ENCODE measurements at places on chromosomes 13 and 19.
A peak's percentile ranks its signal among the peaks of the same experiment; 100 is the strongest.

DNA sequence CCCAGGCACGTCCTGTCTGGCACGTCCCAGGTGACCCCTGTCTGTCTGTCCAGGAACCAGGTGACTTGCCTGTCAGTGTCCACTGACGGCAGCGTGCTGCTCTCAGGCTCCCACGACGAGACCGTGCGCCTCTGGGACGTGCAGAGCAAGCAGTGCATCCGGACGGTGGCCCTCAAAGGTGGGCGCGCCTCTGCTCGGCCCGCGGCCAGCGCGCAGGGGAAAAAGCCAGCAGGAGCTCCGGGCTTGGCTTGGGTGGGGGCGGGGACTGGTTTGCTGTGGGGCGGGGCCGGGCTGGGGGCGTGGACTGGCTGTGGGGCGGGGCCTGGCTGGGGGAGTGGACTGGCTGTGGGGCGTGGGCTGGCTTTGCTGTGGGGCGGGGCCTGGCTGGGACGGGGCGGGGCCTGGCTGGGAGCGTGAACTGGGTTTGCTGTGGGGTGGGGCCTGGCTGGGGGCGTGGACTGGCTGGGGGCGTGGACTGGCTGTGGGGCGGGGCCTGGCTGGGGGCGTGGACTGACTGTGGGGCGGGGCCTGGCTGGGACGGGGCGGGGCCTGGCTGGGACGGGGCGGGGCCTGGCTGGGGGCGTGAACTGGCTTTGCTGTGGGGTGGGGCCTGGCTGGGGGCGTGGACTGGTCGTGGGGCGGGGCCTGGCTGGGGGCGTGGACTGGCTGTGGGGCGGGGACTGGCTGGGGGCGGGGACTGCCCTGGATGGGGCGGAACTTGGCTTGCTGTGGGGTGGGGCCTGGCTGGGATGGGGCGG lies 7.2 kb downstream of the WDR18 start:
- DNase-seq, result peak; percentile 88

- DNase-seq, result no peak
Observed at GRCh38 chr13:112513761-112514160, 74.2 kb downstream of the TUBGCP3 start.

GRCh38 chr19:18091217-18091608 lies 4.5 kb upstream of the IL12RB1 start:
- peak; percentile 69 for DNase-seq

DNA sequence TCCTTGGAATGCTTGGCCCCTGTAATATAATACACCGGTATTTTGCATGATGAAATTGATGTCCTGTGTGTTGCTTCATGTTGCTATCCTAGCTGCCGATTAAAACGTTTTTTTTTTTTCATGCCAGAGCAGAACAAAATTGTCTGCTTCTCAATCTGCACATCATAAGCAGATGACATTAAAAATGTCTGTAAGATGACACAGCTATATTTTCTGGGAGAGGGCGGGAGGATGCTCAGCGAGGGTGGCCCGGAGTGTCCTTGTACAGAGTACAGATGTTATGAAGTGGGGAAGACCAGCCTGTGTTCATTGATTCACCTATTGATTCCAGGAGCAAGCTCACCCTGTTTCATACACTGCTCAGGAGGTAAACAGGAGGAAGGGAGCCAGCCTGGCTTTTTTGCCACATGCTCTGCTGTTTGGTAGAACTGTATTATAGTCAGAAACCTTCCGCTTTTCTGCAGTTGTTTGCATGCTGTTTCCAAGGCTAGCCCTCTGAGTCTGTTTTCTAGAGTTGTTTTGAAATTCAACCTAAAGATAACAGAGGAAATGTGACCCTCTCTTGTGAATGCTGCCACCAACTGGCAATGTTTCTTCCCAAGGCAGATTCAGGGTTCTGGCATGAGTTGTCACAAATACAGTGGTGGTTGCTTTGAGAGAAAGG lies 4.7 kb upstream of the IRS2 start:
- peak; percentile 56 for DNase-seq

DNA sequence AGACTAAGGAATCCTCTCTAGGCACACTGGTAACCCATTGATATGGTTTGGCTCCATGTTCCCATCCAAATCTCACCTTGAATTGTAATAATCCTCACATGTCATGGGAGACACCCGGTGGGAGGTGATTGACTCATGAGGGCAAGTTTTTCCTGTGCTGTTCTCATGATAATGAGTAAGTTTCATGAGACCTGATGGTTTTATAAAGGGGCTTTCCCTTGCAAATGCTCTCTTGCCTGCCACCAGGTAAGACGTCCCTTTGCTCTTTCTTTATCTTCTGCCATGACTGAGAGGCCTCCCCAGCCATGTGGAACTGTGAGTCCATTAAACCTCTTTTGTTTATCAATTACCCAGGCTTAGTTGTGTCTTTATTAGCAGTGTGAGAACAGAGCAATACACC lies 81.4 kb upstream of the GPC6 start:
- DNase-seq, result no peak

DNA sequence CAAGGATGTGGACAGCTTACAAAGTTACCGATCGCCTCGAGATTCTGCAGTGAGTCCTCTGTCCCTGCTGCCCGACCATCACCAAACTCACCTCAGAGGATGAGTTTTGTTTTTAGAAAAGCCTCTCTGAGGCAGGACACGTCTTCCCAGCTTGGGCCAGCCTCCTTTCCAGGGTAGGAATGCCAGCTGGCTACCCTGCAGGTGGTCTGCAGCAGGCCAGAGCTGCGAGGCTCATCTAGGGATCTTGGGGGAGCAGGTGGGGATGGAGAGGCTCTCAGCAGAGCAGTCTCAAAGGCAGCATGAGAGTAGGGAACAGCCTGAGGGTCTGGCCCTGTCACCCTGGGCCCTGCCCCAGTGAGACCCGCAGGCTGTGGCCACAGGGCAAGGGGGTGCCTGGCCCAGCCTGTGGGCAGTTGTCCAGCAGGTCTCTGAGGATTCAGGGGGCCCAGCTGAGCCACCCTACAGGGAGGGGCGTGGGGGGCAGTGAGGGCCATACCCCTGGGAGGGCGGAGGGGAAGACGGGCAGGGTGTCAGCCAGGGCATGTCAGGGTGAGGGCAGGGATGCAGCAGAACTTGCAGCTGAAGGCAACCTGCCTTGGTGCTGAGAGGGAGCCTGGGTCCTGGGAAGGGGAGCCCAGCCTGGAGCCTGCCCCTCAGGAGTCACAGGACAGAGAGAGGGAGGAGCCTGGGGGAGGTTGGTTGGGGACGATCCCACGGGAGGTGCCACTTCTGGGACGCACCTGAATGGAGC lies 57.3 kb upstream of the TPM4 start:
- no peak for DNase-seq

DNA sequence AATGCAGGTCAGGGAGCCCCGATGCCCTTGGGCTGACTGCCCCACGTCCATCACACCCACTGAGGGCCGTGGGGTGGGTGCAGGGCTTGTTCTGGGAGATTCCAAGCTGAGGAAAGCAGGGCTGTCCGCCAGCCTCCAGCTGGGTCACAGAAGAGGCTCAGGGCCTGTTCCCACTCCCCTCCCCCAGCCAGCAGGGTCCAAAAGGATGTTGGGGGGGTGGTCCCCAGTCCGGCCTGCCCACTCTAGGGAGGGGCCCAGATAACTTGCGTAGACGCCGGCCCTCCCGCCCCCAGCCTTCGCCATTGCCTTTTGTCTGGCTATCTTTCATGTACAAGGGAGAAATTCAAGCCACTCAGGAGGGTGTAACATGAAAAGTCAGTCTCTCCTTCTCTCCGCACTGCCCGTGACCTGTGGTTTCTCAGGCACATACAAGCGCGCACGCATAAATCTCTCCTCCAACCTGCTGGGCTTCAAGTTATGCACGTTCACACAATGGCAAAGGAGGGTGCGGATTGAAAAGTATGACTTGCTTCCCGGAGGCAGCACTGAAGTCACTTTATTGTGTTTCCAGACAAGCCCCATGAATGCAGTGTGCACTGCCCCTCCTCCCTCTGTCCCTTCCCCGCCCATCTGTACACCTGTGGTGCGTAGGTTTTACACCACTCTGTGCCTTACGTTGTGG lies 20.2 kb downstream of the CARM1 start:
- no peak for DNase-seq

DNA sequence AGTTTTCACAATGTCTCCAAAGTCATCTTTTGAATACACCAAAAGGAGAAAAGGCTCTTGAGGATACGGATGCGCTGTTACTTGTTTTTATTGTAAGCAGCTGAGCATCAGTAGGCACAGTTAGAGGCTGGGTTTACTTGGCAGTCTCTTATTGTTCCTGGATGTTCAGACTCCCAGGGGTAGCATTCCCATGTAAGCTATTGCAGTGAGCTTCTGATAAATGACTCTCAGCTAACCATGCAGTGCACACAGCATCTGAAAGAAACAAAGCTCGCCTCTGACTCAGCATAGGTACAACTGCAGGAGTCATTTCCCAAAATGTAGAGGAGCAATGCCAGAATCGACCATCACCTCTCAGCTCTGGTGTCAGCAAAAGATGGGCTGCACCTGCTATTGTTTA lies 84.8 kb downstream of the DCT start:
- no peak for DNase-seq

GRCh38 chr19:44951179-44952159 lies 3.7 kb upstream of the CLPTM1 start:
- DNase-seq, result peak; percentile 86

DNA sequence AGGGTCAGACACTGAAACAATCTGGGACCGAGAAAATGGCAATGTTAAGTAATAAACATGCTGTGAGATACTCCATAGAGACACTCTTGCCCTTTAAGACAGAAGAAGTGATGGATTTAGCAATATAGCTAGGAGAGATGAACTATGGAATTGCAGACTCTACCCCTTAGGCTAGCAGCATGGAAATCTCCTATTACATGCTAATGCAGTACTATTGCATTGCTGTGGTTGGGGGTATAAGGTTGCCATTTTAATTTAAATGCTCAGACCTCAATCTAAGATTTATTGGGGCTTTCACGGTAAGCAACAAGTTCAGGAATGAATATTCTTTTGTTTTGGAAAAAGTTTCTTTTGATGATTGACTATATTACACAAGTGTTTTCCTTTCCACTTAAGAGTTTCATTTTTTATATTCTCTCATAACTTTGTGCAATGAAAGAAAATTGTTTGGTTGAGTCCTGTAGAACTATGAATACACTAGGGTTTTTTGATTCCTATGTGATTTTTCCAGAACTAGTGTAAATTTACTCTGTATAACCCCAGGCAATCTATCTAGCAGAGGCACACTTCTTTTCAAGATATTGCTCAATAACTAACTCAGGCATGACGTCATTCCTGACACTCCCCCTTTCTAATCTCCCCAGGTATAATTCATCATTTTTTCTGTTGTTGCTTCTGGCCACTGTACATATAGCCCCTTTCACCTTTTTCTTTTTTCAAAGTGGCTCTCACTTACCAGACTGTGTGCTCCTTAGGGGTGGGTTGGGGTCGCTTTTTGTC lies 394.7 kb upstream of the KLF12 start:
- DNase-seq, result no peak

GRCh38 chr19:31491242-31491641 lies 142.0 kb upstream of the TSHZ3 start:
- no peak for DNase-seq

DNA sequence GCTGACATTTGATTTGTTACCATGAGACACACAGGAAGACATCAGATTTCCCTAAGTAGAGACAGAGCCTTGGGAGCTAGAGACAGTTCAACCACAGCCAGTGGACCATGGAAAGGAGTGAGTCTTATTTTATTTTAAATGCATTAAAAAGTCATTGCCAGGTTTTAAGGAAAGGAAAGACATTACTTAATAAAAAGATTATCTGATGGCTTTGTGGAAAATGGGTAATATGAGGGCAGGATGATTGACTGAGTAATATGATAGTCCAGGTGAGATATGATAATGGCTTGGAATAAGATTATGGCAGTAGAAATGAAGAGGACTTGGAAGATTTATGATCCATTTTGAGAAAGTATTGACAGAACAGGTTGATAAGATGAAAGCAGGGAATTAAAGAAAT lies 580.1 kb downstream of the GPC5 start:
- no peak for DNase-seq

- no peak for DNase-seq
Observed at GRCh38 chr19:13689085-13689484, 75.2 kb upstream of the MRI1 start.

- no peak for DNase-seq
Observed at GRCh38 chr13:25218019-25218418, 45.9 kb upstream of the AMER2 start.

DNA sequence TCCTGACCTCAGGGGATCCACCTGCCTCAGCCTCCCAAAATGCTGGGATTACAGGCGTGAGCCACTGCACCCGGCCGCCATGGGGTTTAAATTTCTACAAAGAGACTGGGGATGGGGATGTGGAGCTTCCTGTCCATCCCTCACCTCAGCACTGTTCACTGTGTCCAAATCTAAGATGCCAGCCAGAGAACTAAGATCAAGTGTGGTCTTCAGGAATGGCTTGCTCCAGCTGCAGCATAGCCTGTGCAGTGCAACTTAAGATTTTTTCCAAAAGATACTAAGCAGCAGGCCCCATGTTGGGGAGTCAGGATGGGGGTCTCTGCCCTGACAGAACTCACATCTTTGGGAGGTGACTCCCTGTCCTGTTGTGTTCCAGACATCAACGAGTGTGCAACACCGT lies 9.3 kb downstream of the ADGRE5 start:
- DNase-seq, result no peak

DNA sequence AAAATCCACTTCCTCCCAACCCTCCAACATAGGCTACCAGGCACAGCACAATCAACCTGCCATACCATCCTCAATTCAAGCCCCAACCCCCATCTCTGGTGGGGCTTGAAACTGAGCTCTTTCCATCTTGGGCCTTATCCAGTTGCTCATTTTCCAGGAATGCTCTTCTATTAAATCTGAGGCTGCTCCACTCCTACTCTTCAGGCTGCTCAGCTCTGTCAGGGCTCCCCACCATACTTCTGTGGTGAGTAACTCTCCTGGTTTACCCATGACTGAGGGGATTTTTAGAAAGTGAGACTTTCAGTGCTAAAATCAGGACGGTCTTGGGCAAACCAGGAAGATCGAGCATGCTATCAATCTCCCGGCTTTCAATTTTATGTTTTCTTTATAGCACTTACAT lies 512.8 kb downstream of the LMO7 start:
- no peak for DNase-seq

DNA sequence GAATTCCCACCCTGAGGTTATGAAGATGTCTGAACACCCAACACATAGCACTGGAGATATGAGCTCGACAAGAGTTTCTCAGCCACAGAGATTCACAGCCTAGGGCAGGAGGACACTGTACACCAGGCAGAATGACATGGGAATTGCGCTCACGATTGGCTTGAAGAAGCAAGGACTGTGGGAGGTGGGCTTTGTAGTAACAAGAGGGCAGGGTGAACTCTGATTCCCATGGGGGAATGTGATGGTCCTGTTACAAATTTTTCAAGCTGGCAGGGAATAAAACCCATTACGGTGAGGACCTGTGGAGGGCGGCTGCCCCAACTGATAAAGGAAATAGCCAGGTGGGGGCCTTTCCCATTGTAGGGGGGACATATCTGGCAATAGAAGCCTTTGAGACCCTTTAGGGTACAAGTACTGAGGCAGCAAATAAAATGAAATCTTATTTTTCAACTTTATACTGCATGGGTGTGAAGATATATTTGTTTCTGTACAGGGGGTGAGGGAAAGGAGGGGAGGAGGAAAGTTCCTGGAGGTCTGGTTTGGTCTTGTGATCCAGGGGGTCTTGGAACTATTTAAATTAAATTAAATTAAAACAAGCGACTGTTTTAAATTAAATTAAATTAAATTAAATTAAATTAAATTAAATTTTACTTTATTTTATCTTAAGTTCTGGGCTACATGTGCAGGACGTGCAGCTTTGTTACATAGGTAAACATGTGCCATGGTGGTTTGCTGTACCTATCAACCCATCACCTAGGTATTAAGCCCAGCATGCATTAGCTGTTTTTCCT lies 7.0 kb downstream of the KLK3 start:
- no peak for DNase-seq
